Stimulated activated CD4-positive, alpha-beta T cell treated with anti-CD3 and anti-CD28 coated beads, Interleukin-15, amount 100 ng/mL, for 24 hours (primary cell): ENCODE measurements at places on chromosomes 7 and 10.

DNA sequence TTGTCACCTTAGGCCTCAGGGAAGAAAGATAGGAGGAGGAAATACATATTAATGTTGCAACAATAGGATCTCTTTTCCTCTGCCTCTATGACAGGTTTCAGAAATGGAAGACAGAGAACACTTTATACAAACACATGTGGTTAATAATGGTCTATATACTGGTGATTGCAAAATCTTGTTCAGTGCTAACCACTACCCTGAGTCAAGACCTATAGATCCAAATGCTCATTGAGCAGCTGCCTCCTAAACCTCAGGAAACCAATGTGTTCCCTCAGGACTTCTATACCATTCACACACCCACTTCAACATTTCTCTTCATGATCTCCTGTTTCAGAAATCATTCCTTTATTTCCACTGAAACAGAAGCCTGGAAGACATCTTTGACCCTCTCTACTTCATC is 32.5 kb upstream of the VWDE start:
- no peak for DNase-seq

GRCh38 chr10:109022417-109023049 is 900.8 kb downstream of the XPNPEP1 start:
- DNase-seq: no peak

DNA sequence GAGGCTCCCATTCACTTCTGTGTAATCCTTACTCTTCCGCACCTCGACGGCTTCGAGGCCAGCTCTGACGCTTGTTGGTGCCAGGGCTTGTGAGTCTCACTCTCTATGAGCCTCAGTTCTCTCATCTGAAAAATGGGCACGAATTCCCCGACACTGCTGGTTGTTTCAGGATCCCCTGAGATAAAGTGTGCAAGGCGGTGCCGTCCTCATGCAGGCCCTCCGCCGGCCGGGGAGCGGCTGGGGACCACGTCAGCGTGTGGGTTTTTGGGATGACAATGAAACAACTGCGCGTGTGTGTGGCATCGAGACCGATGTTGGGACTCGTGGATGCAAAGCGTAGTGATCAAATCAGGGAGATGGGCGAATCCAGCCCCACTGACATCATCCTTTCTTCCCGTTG is 75.6 kb downstream of the FOXL3 start:
- no peak for DNase-seq

- DNase-seq: no peak
Observed at GRCh38 chr7:64889686-64890162, 13.3 kb upstream of the ZNF273 start.

DNA sequence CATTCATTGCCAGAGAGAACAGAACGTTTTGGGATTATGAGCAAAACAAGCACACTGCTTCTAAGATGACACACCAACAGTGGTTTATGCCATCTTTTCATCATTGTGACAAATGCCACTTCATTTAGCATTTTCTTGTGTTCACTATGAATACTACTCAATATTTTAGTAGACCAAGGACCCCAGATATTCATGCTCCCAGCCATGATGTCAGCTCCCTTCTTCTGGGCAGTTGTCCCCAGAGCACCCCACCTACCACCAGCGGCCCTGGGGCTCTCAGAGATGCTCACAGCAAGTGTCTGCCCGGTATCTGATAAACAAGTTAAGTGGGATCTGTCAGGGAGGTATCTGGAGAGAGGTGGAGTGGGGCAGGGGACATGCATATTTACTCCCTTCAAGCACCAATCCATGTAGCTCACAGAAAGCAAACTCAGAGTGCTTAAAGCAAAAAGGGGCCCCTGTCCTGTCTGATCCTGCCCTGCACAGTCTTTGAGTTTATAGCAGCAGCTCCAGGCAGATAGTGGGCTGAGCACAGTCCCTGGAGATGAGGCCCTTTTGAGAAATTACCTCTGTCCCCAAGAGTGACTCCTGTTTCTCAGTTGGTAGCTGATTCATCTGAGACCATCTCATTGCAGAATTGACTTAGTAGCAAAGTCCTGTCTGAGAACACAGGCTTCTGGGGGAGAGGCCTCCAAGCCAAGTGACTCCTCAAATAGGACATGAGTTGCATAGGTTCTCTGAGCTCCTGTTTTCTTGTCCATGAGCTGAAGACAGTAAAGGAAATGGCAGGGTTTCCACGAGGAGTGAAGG is 281.8 kb upstream of the KLF6 start:
- DNase-seq: peak; percentile 12

GRCh38 chr7:128427289-128427891 is 17.6 kb upstream of the IMPDH1 start:
- DNase-seq: peak; percentile 35

GRCh38 chr10:9848981-9849380 is 1168.7 kb upstream of the CELF2 start:
- DNase-seq: no peak

GRCh38 chr7:26101361-26102151 is 50.4 kb upstream of the NFE2L3 start:
- DNase-seq: no peak

DNA sequence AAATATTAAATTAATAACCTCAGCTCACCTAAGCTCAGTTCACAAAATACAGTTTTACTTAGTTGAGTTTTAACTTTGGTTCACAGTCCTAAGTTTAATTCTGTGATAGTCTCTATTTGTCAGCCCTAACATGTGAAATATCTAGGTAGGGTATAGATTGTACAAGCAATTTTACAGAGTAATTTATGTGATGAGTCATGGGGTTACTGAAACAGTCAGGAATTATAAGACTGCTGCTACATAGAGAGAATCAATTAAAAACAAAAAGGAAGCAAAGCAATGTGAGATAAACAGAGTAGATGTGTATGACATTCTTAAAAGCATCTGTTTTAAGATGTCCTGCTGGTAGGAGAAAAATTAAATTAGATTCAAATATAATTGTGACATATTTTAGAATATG is 1018.2 kb upstream of the KCND2 start:
- DNase-seq: no peak

DNA sequence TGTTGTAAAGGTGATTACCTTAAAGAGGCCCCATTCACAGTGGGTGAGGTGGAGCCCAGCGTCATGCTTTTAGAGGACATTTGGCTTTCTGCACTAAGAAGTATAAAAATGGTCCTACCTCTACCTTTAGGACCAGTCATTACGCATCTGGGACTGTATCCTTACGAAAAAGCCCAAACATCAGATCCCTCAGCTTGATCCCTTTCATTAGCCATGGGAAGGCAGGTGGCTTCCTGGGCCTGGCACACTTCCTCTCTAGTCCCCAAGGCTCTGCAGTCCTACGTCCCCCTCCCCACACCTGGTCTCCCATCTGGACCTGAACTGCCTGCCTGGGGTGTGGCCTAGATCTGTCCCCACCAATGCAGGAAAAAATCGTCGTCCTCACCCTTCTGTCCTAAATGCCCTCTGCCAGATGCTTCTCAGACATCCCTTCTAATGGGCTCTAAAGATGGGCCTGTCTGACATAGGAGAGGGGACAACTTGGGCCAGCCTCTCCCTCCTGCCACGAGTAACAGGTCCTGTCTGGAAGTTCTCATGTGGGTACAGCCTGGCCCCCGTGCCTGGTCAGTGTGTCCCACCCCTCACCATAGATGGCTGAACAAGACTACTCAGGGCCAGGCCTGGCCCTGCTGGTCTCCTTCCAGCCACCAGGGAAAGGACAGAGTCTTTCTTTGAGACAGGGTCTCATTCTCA is 11.8 kb upstream of the SLC18A3 start:
- no peak for DNase-seq

- no peak for DNase-seq
Observed at GRCh38 chr7:32583791-32584190, 88.5 kb downstream of the AVL9 start.

GRCh38 chr7:28037220-28038010 is 143.2 kb downstream of the JAZF1 start:
- peak; percentile 43 for DNase-seq

DNA sequence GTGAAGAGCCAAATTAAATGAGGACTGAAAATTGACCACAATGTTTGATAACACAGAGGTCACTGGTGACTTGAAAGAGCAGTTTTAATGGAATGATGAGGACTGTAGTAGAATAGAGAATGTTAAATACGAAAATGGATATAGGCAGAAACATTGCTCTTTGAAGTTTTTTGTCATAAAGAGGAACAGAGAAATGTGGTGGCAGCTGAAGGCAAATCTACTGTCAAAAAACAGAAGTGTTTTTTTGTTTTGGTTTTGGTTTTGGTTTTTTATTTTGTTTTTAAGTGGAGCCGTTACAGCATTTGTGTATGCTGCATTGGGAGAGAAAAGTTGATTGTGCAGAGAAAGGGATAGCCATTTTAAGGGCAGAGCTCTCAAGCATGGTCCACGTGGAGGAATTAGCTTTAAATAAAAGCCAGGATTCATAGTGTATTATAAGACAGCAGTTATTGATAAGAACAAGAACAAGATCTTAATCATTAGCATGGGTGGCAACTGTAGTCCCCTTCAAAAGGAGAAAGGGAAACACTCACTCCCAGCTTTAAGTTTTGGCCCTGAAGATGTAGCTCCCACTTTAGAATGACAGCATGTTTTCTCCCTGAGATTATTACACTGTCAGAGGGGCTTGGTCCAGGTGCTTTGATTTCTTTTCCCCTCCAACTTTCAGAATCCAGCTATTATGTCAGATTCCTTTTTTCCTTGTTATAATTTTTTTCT is 156.7 kb upstream of the BET1 start:
- DNase-seq: no peak

GRCh38 chr10:24303522-24304310 is 94.8 kb downstream of the KIAA1217 start:
- DNase-seq: no peak

GRCh38 chr10:79068203-79068561 is 584 bp upstream of the ZMIZ1 start:
- peak; percentile 48 for DNase-seq

DNA sequence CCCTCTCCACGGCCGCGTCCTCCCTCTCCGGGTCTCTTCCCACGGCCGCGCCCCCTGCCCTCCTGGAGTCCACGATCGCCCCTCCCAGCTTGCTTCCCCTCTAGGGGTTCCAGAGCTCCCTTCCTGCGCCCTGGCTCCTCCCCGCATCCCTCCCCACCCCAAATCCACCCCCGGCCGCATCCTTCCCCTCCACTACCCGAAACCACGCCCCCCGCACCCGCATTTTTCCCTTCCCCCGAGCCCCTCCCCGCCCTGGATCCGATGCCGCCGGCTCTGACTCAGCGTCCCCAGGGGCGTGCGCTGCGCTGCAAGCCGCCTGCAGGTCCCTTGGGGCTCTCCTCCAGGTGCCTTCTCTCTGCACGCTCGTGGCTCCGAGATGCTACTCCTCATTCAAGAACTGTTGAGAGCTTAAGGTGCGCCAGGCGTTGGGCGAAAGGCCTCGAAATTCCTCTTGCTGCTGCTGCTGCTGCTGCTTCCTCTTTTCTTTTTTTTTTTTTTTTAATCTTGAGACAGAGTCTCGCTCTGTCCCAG is 372 bp upstream of the TMEM130 start:
- DNase-seq: peak; percentile 88

DNA sequence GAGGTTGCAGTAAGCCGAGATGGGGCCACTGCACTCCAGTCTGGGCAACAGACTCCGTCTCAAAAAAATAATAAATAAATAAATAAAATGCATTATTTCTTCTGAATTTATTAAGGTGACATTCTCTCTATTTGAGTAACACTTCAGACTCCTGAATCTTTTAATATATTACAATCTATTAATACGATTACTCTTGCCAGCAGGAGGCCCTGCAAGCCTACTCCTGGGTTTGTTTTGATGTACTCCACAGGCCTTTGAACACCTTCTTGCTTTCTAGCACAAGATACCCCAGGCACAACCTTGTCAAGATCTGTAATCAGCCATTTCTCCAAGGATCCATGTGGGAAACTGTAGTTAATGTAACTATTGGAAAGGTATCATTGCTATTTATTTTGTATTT is 63.5 kb downstream of the COBL start:
- DNase-seq: no peak

DNA sequence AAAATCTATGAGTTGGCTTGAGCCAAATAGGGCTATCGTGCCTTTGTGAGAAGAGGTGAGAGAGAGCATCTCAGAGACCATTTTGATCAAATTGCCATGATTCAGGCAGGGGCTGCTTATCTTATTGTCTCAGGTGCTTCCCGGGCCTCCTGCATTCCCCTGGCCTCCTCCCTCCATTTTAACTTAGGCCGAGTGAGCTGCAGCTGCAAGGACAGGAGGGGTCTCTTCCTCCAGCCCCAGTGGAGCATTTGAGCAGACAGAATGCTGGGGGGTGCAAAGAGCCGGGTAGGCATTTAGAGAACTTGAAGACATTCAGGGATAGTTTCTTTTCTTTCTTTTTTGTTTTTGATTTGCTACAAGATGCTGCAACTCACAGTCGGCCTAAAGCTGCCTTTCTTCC is 59.0 kb downstream of the BUB3 start:
- DNase-seq: no peak

DNA sequence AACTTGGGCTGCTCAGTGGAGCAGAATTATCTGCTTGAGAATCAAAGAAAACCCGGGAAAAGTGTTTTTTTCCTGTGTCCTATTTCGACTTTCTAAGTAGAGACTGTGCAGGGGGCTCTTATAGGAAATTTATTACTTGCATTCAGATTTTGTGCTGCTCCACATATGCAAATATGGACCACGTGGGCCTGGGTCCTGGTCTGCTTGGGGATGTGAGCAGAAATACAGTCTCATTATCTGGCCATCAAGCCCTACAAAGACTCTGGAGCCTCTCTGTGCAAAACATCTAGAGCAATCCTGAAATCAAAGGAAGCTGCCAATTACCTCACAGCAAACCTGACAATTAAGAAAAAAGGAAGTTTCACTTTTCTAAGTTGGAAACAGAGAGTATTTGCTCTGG is 216.9 kb downstream of the LRMDA start:
- DNase-seq: no peak

GRCh38 chr7:3979611-3980299 is 678.7 kb downstream of the SDK1 start:
- no peak for DNase-seq

GRCh38 chr7:41065663-41066062 is 637.2 kb downstream of the INHBA start:
- DNase-seq: no peak

DNA sequence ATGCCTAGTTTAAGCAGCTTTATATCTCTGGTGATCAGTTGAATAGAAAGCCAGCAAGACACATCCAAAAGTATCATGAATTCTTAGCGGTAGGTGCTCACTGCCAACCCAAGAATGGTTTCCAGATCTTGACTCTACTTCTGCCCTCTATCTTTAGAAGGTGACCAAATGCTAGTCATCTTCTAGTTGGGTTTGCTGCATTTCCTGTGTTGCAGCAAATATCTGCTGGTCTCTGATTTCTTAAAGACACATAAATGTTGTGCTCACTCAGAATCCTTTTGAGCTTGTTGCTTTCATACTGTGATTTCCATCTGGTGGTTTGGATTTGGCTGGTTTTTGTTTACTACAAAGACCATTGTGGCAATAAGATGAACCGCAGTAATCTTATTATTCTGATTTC is 2.2 kb downstream of the CDC123 start:
- no peak for DNase-seq

DNA sequence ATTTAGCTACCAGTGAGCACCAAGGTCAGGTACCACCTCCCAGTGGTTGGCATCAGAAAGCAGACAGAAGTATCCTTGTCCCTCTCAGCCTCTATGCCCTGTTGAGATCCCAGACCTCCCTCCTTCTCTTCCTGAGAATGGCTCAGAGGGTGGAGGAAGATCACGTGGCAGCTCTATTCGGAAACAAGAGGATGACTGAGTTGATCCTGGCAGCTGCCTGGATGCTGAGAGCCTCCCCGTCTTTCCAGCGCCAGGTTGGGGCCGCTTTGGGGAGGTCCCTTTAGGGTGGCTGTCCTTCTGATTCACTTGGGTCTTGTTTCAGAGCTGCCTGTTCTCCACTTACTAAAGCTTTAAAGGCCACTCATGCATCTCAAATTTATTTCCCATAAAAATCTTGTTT is 36.9 kb upstream of the NPFFR1 start:
- no peak for DNase-seq
